ENCODE measurements at places on chromosomes 1 and 21.

DNA sequence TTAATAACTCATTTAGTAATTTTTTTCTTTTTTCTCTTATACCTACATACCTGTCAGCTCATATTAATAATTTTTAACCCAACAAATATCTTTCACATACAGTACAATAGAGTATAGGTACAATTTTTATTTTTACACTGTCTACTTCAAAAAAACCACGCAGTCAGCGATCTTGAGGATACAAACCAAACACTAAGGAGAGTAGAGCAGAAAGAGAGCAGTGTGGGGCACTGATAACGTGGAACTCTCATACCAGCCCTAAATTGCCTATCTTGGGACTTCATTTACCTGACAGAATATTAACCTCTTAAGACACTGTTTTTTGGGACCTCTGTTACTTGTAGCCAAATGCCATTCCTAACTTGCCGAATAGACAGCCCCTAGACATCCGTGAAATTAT, 5.5 kb downstream of the TRMT1L start:
- DNase-seq: no peak

GRCh38 chr1:207962716-207963426, 51.9 kb upstream of the CD34 start:
- DNase-seq: no peak

GRCh38 chr1:162404550-162405160, 7.3 kb downstream of the SH2D1B start:
- no peak for DNase-seq

DNA sequence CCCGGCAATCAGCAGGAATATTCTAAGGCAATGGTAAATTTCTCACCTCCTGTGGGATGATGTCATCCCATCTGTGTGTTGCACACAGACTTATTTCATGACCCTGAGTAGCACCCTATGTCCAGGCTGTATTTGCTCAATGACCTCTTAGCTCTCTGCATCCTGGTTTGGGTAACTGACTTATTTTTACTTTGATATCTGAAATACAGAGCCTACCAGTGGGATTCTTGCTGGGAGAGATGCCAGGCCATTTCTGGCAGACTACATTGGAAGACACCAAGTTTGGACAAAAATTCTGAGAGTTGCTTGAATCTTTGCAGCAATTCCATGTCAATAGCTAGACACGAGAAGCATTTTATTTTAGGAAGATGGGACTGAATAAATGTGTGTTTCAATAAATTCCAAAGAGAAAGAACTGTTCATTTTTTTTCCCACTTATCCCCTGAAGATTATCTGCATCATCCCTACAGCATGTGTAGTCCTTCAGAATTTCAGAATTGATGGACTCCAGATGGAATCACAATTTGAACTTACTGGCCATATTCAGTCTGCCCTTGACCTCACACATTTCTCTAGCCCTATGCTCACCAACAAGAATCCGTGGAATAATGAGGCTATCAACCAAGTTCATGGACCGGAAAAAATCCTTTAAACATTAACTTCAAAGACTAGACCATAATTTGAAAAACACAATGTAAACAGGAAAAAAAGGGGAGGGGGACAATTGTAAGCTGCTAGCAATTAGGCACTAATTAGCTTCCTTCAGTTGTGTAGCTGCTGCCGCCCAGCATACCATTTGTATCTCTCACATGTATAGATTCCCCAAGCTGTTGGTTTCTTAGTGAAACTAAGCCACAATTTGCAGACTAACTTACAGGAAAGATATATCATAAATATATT, 226.5 kb downstream of the HMCN1 start:
- DNase-seq: no peak

DNA sequence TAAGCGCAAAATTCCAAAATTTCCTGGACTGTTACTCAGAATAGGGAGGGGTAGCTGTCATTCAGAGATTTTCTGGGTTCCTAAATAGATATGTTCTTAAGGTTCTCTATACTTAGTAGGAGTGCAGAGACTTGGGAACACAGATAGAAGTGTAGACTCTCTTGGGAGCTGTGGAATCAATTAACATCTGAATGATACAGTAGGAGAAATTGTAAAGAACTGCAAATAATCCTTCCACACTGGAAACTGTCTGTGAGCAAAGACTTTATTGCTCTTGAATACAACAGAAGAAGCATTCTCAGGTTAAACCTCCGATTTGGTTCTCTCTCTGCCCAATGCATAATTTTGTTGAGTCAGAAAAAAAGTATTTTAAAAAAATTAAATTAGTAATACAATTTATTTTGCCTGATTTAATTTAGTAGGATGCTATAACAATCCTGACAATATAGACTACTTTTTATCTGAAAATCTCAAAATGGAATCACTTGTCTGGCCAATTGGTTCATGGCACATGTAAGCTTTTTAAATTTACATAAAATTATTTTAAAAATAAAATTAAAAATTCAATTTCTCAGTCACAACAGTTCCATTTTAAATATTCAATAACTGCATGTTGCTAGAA, 1754.3 kb downstream of the PLA2G4A start:
- DNase-seq: no peak

DNA sequence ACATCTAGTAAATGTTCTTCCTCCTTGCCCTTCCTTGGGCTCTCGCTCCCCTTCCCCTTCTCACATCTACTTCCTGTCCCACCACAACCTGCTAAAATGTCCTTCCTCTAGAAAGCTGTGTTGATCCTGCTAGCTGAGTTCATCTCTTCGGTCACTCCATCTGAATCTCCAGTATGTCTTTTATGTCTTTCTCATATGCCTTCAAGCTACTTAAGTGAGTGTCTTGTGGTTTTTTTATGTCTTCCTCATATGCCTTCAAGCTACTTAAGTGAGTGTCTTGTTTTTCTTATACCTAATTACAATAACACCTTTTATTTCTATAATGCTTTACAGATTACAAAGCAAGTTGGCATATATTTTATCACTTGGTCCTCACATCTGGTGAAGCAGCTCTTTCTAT, 33.9 kb downstream of the CSF1 start:
- DNase-seq: no peak

GRCh38 chr1:91556556-91556955, 55.9 kb downstream of the CDC7 start:
- DNase-seq: no peak

- no peak for DNase-seq
Observed at GRCh38 chr1:112818990-112819689, 104.0 kb upstream of the PPM1J start.

GRCh38 chr1:48229317-48229716, 6.8 kb downstream of the SLC5A9 start:
- DNase-seq: no peak

DNA sequence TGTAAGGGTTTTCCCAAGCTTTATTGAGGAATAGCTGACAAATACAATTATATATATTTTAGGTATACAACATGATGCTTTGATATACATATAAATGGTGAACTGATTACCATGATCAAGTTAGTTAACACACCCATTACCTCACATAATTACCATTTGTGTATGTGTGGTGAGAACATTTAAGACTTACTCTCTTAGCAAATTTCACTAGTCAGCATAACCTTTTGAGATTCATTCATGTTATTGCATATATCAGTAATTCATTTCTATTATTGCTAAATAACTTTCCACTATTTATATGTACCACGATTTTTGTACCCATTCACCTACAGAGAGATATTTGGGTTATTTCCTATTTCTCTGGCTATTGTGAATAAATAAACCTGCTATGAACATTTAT, 16.2 kb upstream of the TP53BP2 start:
- no peak for DNase-seq

DNA sequence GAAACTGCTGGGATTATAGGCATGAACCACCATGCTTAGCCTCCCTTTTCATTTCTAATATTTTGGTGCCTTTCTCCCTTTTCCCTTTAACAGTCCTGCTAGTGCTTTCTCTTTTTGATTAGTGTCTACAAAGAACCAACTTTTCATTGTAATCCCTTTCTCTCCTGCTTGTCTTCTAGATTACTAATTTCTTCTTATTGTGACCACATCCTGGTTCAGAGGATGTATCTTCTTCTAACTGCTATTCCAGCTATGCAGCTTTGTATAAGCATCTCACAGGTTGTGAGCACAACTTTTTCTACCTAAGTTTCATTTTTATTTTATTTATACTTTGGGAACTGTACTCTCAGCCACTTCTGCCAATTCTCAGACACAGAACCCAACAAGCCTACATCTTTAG, 14.7 kb downstream of the ZNF648 start:
- DNase-seq: no peak

- DNase-seq: no peak
Observed at GRCh38 chr21:31556662-31557061, 102.8 kb upstream of the SOD1 start.

GRCh38 chr1:67590329-67590728, 94.7 kb upstream of the GADD45A start:
- DNase-seq: no peak

DNA sequence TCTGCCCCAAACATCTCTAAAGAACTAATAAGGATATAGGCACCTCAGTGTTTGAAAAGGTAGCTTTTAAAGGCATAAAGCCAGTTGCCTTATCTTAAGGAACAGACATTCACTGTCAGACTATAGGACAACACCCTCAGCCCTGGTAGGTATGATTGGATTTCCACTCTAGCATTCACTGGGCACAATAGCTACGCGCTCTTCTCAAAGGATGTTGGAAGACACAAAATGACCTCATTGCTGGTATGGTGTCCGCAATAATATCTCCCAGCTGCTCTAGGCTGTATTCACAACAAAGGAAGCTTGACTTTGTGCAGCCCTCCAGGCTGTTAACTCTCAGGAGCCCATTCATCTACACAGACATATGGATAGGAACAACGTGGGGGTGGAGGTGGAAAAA, 119.4 kb upstream of the CXADR start:
- DNase-seq: no peak

- no peak for DNase-seq
Observed at GRCh38 chr1:204344665-204345355, 14.9 kb downstream of the PLEKHA6 start.

DNA sequence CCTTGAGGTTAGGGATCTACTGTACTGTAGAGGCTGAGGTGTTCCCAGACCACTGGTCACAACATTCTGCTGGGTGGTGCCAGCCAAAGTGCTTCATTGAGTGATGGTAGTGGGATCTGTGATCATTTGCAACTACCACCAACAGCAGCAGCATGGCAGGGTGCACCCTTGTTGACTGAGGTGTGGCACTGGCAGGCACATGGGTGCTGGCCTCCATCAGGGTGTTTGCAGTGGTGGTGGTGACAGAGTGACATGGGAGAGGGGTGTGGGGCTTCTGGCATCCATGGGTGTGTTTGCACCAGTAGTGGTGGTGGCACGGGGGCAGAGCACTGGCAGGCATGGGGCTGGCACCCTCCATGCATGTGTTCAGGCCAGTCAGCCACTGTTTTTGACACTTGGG, 183.7 kb upstream of the LYPLAL1 start:
- no peak for DNase-seq

DNA sequence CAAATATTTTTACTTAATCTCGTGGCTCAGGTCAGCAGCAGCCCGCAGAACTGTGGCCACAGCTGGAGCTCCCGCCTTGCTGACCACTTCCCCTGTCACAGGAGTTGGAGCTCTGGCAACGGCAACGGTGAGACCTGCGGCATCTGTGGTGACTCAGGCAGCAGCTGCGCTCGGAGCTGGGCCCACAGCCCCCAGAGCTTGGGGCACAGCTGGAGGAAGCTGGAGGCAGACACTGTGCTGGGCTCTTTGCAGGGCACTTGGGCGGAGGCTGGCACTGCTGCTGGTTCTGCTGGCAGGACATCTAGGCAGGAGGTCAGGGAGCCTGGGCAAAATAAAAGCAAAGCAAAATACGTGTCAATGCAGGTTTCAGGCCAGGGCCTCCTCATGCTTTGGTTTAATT, at the start of gene LCE3A:
Gene LCE3A (minus strand): TSS at position 301 of the 400 bp plus-strand sequence. CDS start 0 bp downstream, at position 301.
- DNase-seq: no peak

Data from HFF-Myc (cell line).